ENCODE measurements at places on chromosomes 3 and 15.
A peak's percentile ranks its signal among the peaks of the same experiment; 100 is the strongest.

- DNase-seq, result no peak
These were observed 155.2 kb downstream of the GSK3B start for GRCh38 chr3:119939077-119939476.

DNA sequence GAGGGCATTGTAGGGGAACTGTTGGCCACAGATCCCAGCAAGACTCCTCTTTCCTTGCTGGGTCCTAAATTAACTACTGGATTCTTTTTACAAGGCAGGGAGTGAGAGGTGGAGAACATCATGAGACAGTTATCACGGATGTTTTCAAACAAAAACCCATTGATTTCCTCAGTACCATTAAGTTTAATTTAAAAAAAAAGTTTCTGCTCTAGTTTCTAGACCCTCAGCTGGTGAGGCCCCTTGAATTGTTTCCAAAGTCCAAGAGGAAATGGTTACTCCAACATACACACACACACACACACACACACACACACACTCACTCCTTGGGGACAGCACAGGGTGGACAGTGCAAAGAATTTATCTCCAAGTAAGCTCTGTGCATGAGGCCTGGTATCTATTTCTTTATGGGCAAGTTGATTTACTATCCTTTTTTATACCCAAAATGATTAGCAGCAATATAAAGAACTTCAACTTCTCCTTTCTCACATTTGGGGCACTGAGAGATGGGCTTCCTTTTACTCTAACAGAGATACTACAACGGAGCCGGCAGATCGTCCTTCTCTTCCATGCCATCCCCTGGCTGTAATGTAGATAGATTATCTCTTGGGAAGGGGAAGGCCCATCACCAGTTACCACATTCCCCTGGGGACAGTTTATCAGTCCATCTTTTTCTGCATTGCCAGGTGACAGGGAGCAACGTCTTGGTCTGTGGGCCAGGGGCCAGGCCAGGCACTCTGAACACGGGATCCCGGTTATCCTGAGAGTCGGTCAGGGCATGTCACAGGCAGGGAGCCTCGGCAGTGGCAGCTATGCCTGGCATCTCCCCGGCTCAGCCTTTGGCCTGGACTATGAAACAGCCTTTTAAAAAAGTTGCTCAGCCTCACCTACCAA lies 54.7 kb downstream of the CORO2B start:
- DNase-seq, result no peak

GRCh38 chr3:111610189-111610588 lies 15.0 kb upstream of the ZBED2 start:
- DNase-seq, result no peak

GRCh38 chr3:12926660-12927059 lies 85.3 kb upstream of the RPL32 start:
- no peak for DNase-seq

DNA sequence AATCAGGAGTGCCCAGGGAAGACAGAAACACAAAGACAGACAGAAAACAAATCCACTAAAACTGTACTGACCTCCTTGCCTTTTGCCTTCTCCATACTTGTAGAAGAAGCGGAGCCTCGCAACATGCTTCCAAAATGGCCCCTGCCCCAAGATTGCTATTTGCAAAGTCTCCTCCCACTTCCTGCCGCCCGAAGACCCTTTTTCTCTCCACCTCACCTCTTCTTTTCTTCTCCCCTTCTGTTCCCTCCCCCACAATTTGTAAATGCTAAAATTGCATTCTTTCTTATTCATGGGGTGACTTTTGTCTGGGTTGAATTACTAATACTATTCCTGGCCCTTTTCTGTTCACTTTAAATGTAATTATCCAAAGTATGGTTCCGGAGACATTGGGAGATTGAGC lies at the start of gene DPPA4:
Gene DPPA4 (minus strand): TSS at position 154 of the 400 bp plus-strand sequence. CDS start 29 bp downstream, at position 125.
- DNase-seq, result no peak

DNA sequence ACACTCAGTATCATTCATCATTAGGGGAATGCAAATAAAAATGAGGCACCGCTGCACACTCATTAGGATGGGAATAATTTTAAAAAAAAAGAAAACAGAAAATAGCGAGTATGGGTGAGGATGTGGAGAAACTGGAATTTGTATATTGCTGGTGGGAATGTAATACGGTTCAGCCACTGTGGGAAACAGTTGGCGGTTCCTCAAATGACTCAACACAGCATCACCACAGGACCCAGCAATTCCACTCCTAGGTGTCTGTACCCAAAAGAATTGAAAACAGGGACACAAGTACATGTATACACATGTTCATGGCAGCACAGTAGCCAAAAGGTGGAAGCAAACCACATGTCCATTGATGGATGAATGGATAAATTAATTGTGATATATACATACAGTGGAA lies 35.2 kb upstream of the RFTN1 start:
- no peak for DNase-seq

- DNase-seq, result peak; percentile 12
These were observed 2.4 kb downstream of the UROC1 start for GRCh38 chr3:126515066-126515706.

DNA sequence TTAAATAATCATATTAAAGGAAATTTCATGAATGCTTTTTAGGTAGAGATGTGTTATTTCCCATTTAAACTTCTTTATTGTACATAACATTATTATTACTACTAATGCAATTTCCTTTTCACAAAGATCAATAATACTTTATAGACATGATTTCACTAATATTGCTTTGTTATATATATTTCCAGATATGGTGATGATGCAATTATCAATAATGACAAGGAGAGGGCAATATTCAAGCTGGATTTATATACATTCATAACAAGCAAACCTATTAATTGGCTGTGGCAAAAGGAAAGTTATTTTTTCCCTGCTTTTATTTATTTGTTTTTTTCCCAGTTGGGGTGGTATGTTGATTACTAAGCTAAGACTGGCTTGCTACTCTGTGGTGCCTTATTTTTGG lies 113.5 kb downstream of the RAP2B start:
- DNase-seq, result no peak

GRCh38 chr3:37946531-37946889 lies 44.1 kb upstream of the VILL start:
- DNase-seq, result no peak

DNA sequence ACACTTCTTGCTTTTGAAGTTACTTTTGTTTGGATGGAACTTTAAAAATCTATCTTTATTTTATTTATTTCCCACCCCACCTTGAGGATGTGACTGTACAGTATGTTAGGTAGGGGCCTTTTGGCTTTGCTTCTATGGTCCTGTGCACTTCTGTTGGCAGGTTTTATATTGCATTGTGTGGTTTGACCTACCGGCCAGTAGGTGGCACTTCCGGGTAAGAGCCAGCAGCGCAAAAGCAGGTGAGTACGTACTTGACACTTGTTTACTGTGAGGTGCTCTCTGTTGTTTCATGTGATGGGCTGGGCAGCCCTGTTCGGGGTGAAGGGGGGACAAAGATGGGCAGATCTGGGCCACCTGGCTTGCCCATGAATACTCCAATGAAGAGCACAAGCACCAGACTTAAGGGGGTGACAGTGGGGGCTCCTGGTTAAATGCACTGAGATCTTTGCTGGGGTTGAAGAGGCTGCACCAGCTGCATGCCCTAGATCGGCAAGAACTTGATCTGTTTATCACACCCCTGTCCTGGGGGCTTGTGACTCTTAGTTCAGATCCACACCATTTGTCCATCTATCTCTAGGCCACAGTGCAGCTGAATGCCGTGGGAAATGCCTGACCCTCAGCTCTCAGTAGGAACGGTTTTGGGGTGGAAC lies 131.6 kb downstream of the NLGN1 start:
- peak; percentile 11 for DNase-seq

DNA sequence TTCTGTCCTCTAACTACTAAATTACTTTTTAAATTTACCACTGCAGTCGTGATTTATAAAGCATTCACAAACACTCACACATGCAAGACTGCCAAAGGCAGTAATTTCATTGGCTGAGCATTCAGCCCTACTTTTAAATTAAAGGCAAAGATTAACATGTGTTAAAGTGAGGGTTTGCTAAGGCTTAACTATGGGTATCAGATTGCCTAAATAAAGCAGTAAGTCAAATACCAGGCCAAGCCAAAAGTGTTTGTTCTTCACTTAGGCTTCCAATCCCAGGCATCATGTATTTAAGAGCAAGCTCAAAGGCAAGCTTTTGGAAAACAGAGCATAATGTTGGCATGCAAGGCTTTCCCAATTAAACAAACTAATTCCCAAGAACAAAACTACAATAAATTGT lies 187.3 kb downstream of the SUCNR1 start:
- DNase-seq, result peak; percentile 79

- no peak for DNase-seq
These were observed 112.2 kb upstream of the NANOGP8 start for GRCh38 chr15:35197306-35197705.

GRCh38 chr3:101638261-101638745 lies 38.6 kb downstream of the ZBTB11 start:
- DNase-seq, result no peak

DNA sequence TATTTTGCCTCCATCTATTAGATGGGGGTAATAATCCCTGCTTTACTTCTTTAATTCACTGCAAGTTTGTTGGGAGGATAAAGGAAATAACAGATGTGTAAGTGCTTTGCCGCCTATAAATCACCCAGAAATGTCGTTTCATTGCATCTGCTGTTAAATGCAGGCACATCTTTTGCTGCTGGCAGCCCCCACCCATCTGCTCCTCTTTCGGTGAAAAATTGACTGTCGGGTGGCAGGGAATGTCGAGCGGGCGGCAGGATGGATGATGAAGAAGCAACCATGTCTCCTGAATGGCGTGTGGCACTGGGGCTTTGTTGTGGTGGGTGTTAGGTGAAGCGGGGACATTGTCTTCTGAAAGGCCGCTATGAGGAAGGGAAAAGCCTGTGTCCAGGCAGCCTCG lies 543 bp upstream of the REC114 start:
- DNase-seq, result no peak

- no peak for DNase-seq
These were observed 507.9 kb upstream of the TPRG1 start for GRCh38 chr3:188663839-188664238.

GRCh38 chr3:119782460-119782859 lies 559 bp downstream of the NR1I2 start:
- DNase-seq, result no peak

DNA sequence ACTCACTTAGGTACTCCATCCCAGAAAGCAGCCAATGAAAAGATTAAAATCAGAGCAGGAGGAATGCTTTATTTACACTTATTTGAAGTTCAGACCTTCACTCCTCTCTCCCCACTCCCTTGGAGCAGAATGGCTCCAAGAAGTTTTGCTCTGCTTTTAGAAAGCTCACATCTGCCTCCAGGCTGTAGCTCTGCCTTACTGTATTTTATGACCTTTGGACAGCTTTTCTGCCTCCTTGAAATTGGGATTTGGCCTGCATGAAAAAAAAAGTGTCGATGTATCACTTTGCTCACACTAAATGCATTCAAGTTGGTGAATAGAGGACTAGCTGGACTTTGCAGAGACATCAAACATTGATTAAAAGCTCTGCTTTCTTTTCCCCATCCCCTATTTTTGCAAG lies 95.3 kb downstream of the SLC9A9 start:
- no peak for DNase-seq

DNA sequence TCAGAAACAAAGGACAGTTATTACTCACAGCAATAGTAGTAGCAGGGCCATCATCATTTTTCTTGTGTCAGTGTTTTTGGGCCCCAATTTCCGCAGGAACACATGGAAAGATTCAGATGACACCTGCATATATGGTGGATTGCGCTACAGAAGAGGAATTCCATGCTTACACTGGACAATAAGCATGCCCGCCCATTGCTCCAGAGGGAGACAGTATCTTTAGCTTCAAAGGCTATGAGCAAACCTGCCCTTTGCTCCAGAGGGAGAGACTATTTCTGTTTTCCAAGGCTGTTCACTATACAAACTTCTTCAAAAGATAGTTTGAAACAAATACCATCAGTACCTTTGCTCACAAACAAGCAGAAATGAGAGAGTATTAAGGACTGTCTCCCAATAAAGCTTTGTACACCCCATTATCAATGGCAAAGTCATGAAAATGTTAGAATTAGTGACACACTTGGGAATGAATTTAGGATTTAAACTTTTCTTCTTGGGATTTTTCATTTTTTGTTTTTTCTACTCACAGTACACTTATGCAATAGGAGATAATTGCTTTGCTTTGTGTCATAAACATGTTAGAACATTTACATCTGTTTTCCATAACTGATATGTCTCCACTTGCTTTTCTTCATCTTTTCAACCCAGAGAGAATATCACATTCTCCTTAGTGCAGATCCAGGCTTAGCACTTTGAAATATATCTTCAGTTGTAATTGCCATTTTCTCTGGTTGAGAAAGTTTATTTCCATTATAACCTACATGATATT lies 564.5 kb upstream of the ZNF717 start:
- DNase-seq, result no peak

Data from NCI-H2081 (cell line).